Astrocyte of the spinal cord (primary cell): ENCODE measurements at places on chromosomes 7 and 10.

DNA sequence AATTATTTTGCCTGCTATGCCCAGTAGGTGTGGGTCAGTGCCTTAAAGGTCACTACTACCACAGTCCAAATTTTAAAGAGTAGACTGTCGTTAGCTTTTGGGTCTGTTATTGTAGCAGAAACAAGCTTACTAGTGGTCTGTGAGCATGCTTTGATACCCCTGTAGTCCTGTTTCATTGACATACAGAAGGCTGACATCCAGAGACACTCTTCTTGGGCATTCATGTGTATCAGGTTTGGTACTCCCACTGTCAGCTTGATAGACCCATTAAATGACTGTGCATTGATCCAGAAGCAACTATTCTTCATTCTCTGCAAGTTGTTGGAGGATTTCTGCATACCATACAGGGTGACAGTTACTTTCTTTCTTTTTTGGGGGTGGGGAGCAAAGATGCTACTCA lies 884.4 kb upstream of the CELF2 start:
- DNase-seq = no peak

GRCh38 chr7:111788286-111789047 lies 226.2 kb upstream of the IMMP2L start:
- no peak for DNase-seq

GRCh38 chr7:41915871-41916270 lies 213.0 kb upstream of the INHBA start:
- DNase-seq = no peak

- peak; percentile 49 for DNase-seq
These were observed 173.5 kb downstream of the KCNMA1 start for GRCh38 chr10:77463967-77464745.

- DNase-seq = no peak
These were observed 13.5 kb downstream of the CHST15 start for GRCh38 chr10:124079864-124080263.

- DNase-seq = no peak
These were observed 216.4 kb downstream of the HECW1 start for GRCh38 chr7:43328785-43329380.

GRCh38 chr7:73359746-73360375 lies 31.9 kb downstream of the FKBP6 start:
- no peak for DNase-seq

GRCh38 chr7:36904802-36905201 lies 180.5 kb upstream of the AOAH start:
- no peak for DNase-seq

GRCh38 chr7:35356495-35356894 lies 102.6 kb upstream of the TBX20 start:
- DNase-seq = no peak

DNA sequence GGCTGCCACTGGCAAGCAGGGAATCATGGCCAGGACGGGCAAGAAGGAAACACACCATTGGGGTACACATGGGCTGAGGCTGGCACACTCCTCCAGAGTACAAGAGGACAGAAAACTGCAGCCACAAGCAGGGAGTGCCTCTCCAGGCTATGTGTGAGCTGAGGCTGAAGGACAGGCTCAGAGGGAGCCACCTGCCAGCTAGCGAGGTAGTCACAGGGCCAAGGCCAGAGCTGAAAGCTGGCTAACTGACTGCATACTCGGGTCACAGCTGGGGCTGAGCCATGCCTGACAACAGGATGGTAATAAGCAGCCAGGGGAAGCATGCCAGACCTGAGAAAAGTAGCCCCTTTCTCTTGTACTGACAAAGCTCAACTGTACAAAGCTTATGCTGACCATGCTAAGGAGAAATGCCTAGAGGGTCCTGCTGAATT lies 52.0 kb downstream of the KIF5B start:
- no peak for DNase-seq

DNA sequence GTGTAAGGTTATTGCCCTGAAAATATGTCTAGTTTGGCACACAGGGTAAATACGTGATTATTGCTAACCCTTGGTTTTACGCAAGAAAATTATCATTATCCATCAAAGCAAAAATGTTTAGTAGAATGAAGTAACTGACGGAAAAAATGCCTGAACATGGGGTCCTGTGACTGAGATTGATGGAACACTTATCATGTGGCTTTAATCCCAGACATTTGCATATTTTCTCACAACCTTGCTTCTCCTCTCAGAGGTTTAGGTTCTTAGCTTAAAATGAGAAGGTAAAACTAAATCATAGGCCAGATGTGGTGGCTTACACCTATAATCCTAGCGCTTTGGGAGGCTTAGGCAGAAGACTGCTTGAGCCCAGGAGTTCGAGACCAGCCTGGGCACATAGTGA lies 1010.7 kb downstream of the LRMDA start:
- no peak for DNase-seq

GRCh38 chr10:5404208-5405041 lies at the start of gene TUBAL3:
TSS of gene TUBAL3 (minus strand) at chr10:5404828. CDS start at chr10:5404792, 36 bp downstream.
- DNase-seq = no peak

DNA sequence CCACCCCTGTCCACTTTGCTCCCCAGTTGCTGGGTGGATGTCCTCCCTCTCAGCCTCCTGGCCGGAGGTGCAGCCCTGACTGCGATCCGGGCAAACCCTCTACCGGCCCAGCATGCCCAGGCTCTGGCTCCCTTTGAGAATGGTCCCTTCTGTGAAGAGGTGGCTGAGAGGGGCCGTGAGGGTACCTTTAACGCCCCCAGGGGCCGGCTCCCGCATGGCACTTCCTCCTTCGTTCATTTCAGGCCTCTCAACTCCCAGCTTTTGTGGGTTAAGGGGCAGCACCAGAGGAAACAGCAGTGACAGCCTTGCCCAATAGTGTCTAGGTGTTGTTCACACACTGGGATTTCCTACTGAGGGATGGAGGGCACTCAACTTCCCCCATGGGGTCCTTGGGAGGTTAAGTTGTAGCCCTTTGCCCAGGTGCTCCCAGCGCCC lies 33.2 kb upstream of the HABP2 start:
- DNase-seq = no peak

- DNase-seq = no peak
These were observed 25.6 kb downstream of the TM9SF3 start for GRCh38 chr10:96560966-96561887.

DNA sequence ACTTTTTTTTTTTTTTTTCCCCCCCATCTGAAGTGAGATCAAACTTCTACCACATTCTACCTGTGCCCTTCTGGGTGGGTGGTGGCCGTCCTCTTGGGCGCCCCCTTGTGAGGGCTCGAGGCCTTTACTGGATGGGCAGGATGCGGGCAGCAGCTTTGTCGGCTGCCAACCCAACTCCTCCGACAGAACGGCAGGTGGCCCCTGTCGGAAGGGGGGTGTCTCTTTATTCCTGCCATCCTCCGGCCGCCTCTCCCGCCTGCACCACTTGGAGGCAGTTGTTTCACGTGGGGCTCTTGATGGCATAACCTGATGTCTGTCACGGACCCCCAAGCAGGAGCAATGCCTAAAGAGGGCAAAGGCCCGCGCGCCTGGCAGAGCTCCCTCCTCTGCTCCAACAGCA lies 31.0 kb downstream of the AMZ1 start:
- DNase-seq = no peak

DNA sequence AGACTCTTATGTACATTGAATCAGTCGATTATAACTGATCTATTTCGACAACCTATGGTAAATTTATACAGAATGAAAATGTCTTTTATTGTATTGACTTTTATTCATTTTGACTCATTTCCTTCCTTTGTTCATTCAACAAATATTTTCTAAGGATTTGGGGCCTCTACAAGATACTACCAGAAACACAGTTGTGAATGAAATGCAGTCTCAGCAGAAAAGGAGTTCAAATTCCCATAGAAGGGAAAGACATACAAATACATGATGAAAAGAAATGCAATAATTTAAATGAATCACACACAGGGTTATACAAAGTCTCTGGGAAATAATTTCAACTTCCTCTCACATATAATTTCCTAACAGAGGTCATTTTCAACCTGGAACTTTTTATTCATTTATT lies 134.0 kb upstream of the SEMA3A start:
- DNase-seq = no peak

GRCh38 chr7:55172881-55173609 lies 154.2 kb downstream of the EGFR start:
- no peak for DNase-seq

DNA sequence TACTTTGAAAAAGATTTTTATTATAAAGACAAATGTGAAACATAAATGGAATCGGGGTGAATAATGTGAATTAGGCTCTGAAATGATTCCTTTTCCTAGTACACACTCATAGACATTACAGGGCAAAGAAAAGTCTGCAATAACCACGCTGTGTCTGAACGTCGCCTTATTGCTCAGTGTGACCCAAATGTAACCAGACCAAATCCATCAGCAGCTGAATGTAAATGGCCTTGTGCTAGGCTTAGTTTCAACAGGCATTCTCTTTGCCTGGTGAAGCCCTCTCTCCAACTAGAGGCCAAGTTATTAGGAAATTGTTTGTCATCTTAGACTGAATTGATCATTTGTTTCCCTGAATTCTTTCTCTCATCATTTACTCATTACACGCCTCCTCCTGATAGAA lies 225.5 kb downstream of the CHCHD3 start:
- no peak for DNase-seq

DNA sequence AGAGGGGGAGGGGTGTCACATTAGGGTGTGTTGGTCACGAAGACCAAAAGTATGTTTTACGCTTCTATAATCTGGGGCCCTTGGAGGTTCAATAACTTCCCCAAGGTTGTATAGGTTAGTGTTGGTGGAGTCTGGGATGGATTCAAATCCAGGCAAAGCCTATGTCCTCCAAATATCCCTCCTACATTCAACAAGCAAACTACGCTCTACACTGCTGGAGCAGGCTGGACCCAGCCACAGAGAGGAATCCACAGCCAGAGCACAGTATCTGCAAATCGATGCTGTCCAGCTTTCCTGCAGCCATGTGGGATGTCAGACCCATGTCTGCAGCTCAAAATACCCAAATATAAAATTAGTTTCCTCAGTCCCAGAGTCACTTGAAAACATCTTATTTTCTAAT lies 198.0 kb downstream of the COBL start:
- DNase-seq = no peak

- DNase-seq = no peak
These were observed 97.8 kb upstream of the EEPD1 start for GRCh38 chr7:36055207-36055606.

DNA sequence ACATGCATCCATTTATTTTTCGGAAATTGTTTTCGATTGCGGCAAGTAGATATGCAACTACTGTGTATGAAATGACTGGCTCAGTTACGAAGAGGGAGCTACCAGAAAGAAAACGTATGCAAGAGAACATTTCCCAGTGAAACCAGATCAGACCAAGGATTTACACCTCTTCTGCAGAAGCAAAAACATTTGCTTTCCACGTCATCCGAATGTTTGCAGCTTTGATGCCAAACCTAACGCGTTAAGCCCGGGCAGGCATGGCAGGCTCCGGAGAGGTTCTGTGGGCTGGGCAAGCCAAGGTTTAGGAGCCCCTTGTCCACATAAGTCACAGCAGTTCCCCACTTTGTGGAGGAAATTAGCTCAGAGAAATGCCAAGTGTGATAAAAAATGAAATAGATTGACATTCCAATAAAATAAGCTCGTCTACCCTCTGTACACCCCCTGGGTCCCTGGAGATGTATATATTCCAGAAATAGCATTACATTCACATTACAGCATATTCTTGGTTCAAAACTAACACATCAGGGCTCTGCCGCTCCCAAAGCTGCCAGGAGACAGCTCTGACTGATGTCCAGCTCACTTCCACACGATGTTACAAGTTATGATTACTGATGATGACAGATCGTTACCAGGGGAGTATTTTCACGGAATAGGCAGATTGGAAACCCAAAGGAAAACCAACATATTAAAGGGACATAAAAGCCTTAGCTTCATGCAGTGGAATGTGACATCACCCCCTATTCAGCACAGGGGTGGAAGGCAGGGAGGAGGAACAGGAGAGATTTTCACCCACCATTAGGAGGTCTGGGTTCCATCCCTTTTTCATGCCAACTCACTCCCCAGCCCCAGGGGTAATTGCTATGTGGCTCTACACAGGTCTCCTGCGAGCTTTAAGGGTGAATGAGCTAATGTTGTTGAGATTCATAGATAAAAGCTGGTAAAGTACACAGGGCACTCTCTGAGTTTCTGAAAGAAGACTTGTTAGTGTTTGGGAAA lies 81.5 kb downstream of the LYZL1 start:
- DNase-seq = no peak

GRCh38 chr10:25261110-25261509 lies 86.3 kb downstream of the GPR158 start:
- no peak for DNase-seq

DNA sequence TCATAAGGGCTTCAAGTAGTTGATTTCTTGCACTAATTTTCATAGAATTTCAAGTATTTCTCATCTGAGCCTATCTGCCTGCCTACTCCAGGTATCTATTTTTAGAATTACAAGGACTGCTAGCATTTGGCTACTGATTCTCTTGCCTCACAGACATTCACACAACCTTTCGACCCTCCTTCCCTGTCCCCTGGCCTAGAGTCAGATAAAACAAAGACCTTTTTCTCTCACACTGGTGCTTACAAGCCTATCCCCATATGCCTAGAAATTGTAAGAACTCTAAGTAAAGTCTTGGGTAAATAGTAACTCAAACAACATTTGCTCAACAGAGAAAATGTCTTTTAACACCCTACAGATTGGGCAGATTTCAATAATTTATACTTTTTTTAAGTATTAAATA lies 6.3 kb downstream of the GPAM start:
- DNase-seq = no peak

DNA sequence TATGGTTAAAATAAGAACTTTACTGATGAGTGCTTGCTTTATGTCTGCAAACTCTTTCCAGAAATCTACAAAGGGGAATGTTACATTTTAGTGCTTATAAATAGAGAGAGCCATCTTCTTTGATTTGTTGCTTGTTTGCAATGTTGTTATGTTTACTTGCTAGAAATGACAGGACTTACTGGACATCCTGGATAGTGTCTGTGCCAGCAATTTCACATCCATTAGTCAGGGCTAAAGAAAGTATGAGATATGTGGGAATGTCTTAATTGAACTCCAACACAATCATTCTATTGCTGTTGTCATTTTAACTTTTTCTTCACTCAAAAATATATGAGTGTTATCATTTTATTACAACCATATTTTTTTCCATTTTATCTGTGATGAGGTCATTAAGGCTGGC lies 453.2 kb downstream of the TNS3 start:
- DNase-seq = no peak

GRCh38 chr7:3495530-3495929 lies 194.5 kb downstream of the SDK1 start:
- DNase-seq = no peak

DNA sequence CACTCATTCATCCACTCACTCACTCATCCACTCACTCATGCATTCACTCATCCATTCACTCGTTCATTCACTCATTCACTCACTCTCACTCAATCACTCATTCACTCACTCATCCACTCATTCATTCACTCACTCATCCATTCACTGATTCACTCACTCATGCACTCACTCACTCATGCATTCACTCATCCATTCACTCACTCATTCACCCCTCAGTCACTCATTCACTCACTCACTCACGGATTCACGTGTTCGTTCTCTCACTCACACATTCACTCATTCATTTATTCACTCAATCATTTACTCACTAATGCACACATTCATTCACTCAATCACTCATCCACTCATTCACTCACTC lies 73.4 kb downstream of the CARD11 start:
- no peak for DNase-seq
